ENCODE measurements at places on chromosomes 2 and 18. TPM values are rescaled to one million over a fixed set of nuclear protein-coding genes. Genes with fewer than 3 reads are reported as not detected.

The PRKAG3 gene
- not detected for total RNA-seq

The LYG1 gene
- total RNA-seq: 0.58 TPM

The GALR1 gene
- total RNA-seq: not detected

The LAMA1 gene
- total RNA-seq: not detected

The NFATC1 gene
- total RNA-seq: 5.9 TPM

The CHRND gene
- not detected for total RNA-seq

The CTNNA2 gene
- total RNA-seq: not detected

The RAX gene
- total RNA-seq: not detected

The TMEM178A gene
- not detected for total RNA-seq

The SKOR2 gene
- not detected for total RNA-seq

The FAM161A gene
- 2.0 TPM for total RNA-seq

The FAM237A gene
- total RNA-seq: not detected

The RUFY4 gene
- not detected for total RNA-seq

The DUSP11 gene
- total RNA-seq: 30.4 TPM

The KATNAL2 gene
- 2.0 TPM for total RNA-seq

The RAD51AP2 gene
- total RNA-seq: not detected

Measured in PC-3 (cell line).